ENCODE measurements at places on chromosomes 16 and 17.

DNA sequence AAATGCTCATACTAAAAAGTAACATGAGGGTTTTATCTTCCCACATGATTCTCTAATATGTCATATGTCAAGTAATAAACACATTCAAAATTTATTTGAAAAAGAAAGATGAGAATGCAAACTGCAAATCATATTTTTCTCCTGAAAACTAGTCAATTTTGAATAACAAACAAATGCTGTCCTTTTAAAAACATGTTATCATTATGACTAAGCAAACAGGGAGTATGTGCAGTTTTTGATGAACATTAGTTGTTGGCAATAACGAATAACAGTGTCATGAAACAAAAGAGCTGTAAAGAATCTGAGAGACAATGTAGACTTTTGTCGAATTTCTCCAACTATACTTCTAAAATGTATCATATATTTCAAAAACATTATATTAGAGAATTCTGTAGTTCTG, 34.8 kb downstream of the RPGRIP1L start:
- DNase-seq, result no peak

DNA sequence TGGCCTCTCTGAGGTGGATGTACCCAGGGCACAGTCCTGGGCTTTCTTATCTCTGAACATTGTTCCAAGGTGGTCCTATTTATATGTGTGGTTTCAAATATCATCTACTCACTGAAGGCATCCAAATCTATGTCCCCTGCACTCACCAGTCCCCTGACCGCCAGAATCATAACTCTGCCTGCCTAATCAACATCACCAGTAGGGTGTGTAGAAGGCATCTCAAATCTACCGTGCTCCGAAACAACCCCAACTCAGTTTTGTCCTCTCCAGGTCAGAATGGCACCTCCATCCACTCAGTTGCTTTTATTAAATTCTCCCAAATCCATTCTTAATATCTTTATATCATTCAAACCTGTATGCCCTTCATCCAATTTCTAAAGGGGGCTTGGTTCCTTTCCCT, 536.3 kb downstream of the GRIN2A start:
- no peak for DNase-seq

GRCh38 chr17:38628441-38628840, 22.7 kb upstream of the SRCIN1 start:
- DNase-seq, result no peak

GRCh38 chr16:72021043-72021442, 12.5 kb downstream of the DHODH start:
- DNase-seq, result no peak

DNA sequence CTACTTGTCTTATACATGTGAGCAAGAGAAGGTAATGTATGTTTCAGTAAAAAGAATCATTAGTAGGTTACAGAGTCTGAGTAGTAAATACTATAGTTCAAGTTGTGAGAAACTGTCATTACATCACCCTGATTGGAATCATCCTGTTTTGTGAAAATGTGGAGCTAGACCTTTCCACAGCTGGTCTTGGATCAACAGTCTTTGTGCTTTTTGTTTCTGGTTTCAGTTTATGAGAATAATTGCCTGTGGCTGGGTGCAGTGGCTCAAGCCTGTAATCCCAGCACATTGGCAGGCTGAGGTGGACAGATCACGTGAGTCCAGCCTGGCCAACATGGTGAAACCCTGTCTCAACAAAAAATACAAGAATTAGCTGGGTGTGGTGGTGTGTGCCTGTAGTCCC, 19.7 kb upstream of the SHISA9 start:
- no peak for DNase-seq

DNA sequence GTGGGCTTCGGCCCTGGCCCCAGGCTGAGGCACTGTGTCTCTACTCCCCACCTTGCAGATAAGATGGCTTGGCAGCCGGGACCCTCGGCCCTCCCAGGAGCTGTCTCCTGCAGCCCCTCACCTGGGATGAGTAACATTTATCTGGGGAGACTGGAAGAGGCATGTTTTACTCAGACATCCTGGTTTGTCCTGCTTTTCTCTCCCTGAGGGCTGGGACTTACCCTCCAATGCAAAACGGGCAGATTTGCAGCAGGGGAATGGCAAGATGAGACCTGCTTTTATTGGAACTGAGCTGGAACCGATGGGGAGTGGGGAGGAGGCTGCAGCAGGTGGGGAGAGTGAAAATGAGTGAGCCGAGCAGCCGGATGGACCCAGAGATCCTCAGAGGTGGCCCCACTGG, 27.3 kb upstream of the UBE2G1 start:
- no peak for DNase-seq

DNA sequence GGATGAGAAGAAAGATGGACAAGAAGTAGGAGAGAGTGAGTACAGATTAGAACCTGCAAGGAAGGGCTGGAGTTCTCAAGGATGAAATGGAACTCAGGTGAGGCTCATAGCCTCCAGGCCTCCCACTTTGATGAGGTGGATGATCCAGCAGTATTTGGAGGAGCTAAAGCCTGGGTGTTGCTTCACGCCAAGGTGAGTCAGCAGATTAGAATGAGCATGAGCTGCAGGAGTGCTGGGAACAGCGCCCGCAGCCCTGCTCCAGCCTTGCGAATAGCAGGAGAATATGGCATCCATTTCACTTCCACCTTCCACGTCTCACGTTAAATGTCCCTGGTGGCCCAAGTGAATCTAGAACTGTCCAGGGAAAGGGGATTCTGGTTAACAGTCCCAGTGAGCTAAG, 94.4 kb upstream of the CPHXL start:
- no peak for DNase-seq

DNA sequence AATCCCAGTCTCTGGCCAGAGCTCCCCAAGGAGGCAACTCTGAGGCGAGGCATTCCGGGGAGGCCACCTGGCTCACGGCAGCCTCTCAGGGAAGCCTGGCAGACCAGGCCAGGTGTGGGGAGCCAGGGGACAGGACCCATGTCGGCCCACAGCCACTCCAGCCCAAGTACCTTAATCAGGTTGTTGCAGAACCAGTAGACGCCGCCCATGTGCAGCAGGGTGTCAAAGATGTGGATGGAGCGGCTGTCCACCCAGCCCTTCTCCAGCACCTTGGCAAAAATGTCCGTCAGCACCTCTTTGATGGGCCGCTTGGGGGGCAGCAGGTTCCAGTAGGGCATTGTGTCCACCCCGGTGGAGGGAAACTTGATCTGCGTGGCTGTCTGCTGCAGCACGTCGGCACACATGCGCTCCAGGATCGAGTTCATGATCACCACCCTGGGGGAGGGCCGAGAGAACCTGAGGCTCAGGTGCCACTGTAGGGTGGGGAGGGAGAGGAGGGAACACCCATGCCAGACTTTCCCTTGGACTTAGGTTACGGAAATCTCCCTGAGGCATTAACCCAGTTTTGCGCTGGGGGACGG, 7.8 kb downstream of the CSF3 start:
- no peak for DNase-seq

- DNase-seq, result no peak
Observed at GRCh38 chr17:61926826-61927207, 965 bp downstream of the INTS2 start.

GRCh38 chr17:71032746-71033273, 863.5 kb downstream of the KCNJ2 start:
- DNase-seq, result no peak

DNA sequence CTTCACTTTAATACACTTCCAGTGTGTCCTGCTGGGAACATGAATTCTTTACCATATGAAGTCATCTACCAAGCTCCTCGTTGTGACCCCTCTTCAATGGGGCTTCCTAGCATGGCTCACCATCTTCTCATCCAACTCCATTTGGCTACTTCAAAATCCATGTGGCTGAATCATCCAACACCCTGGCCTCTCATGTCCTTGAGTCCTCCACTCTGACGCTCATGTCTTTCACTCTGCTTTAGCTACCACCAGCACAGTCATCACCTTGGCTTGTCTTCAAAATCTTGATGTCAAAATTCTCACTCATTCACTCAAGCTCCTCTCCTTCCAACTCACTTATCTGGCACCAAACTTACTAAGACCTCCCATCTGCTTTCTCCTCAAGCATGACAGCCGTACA, 35.8 kb downstream of the AMFR start:
- no peak for DNase-seq

- no peak for DNase-seq
Observed at GRCh38 chr17:8608001-8608400, 22.5 kb downstream of the MYH10 start.

DNA sequence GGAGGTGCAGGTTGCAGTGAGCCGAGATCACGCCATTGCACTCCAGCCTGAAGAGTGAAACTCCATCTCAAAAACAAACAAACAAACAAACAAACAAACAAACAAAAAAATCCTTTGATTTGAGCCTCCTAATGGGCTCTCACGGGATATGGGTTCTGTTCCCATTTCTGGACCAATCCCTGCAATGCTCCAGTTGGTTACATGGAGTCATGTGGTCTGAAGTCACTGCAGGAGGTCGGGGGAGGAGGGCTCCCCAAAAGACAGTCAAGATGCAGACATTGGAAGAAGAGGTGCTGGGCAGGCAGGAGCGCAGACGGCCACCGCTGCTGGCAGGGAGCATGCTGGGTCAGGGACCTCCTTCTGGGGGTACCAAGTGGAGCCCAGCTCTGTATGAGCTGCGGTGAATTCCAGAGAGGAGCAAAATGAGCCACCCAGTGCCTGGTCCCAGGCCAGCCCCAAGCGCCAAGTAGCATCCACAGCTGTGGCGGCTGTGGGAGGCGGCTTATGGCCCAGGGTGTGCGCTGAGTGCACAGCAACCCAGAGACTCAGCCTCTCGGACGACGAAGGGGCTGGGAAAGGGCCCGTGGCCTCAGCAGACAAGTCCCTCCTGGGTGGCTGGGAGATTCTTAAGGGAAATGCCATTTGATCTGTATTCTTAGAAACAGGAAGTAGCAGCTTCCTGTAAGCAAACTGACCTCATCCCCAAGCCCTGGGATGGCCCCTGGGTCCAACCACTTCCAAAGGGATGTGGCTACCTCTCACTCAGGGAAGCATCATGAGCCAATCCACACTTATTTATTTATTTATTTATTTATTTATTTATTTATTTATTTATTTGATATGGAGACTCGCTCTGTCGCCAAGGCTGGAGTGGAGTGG, 19.6 kb upstream of the ATP2A3 start:
- DNase-seq, result no peak

- DNase-seq, result no peak
Observed at GRCh38 chr16:71453036-71453435, 9.0 kb downstream of the ZNF23 start.

GRCh38 chr17:3818786-3819185, 17.8 kb upstream of the ITGAE start:
- DNase-seq, result no peak

DNA sequence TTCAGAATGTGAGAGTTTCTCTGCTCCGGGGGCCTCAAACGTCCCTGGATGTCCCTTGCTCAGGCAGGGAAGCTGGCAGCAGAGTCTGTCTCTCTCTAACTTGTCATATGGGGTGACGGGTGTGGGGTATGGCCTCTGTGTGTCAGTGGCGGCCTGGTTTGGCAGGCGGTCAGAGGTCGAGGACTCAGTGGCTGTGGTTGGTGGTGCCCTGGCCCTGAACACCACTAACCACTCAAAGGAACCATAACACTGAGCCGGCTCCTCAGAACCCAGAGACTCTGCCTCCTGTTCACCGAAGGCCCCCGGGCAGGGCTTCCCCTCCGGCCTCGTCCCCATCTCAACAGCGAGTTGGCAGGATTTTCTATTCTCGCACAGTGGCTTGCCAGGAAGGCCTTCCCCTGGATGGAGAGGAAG, 677 bp downstream of the P2RX1 start:
- DNase-seq, result no peak
